ENCODE measurements at places on chromosomes 11 and 22.

DNA sequence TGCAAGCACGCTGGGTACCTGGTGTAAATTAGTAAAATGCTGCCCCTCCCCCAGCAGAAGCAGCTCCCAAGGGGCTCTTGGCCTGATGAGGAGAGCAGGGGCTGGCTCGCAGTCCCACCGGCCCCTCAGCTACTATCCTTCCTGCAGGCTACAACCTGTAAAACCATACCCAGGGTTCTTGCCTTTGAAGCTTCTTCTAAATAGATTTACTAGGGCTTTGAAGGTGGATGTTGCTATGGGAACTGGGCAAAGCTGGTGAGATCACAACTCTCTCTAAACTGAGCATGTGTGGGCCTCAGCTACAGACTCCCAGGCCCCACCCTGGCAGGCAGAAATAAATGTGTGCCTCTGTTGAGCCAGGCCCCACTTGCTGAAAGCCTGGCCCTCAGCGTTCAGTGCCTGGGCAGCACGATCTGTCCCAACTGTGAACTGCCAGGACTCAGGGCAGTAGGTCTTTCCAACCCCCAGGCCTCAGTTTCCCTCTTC lies 18.5 kb downstream of the CD5 start:
- DNase-seq, result no peak

DNA sequence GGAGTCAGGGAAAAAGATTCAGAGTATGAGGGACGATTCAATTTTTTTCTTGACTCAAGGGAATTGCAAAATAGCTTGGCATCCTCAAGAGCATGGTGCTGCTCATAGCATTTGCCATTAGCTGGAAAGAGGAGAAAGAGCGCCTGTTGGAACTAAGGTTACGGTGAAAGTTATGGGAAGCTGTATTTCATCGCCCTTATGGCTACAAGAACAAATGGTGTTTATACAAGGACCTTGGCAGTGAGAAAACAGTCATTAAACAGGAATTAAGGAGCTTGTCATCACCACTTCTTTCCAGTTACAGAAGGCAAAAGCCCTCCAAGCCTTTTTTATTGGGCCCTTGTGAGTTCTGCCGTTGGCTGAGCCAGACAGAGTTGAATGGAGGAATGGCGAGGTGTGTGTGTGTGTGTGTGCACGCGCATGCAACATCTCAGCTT lies 74.2 kb downstream of the ALX4 start:
- DNase-seq, result no peak

GRCh38 chr11:74092425-74092824 lies 78.4 kb downstream of the C2CD3 start:
- no peak for DNase-seq

DNA sequence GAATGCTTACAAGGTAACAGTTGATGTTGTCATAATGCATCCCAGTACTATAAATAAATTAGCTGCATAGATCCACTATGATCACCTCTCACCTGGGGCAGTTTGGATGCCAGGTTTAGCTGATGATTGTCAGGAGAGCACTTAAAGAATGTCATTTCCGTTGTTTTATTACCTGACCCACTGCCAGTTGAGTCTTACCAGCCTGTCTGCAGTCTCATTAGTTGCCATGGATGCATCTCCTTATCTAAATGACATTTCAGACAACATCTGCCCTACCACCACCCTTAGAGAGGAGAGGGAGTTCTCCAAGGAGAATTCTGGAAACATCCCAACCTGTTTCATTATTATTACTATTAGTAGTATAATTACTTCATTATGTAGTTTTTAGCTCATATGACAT lies 339.1 kb upstream of the API5 start:
- no peak for DNase-seq

- peak; percentile 64 for DNase-seq
These were observed 50.2 kb downstream of the BCR start for GRCh38 chr22:23230348-23231068.

DNA sequence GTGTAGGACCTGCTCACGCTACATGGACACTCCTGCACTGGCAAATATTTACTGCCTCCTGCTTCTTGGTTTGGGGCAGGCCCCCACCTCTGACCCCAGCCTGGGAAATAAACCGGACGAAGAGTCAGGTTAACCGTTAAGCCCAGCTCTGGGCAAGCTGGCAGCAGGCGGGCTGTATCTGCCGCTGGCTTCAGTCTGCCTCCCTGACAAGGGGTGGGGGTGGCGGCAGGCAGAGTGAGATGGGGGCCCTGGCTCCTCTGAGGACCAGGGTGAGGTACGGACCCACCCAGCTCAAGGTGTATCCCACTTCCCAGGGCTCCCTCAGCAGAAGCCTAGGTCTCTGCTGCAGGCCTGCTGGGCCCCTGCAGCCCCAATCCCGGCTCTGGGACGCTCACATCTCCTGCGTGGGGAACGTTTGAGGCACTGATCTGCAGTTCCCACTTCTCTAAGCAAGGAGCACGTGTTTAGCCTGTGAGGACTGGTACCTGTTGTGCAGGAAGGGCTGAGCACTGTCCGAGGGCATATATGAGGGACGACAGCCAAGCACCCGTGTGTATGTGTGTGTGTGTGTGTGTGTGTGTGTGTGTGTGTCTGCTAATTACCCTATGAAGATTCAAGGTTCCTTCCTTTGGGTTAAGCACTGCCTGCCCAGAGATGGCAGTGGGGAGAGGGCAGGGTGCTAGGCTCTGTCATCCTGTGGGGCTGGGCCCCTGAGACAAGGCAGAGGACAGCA lies 1.1 kb upstream of the LRRC75B start:
- DNase-seq, result no peak

GRCh38 chr22:45785458-45785857 lies 113.8 kb downstream of the ATXN10 start:
- DNase-seq, result no peak

DNA sequence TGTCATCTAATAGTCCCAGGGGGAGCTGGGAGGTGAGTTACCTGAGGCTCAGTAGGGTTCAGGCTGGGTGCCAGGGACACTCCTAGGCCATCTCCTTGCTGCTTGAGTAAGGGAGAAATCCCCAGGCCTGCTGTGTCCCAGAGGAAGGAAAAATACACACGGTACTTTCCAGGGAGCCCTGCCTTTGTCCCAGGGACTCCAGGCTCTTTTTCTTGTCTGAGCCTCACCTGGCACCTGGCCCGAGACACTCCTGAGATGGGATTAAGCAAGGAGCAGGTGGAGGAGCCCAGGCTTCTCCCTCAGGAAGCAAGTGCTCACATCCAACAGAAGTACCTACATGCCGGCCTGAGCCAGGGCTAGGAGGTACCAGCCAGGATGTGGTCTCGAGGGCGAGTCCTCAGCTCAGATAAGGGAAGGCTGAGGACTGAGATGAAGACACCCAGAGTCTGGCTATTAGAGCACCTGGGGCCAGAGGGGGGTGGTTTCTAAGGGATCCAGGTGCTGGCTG lies 899 bp upstream of the KLHDC7B start:
- DNase-seq, result no peak

DNA sequence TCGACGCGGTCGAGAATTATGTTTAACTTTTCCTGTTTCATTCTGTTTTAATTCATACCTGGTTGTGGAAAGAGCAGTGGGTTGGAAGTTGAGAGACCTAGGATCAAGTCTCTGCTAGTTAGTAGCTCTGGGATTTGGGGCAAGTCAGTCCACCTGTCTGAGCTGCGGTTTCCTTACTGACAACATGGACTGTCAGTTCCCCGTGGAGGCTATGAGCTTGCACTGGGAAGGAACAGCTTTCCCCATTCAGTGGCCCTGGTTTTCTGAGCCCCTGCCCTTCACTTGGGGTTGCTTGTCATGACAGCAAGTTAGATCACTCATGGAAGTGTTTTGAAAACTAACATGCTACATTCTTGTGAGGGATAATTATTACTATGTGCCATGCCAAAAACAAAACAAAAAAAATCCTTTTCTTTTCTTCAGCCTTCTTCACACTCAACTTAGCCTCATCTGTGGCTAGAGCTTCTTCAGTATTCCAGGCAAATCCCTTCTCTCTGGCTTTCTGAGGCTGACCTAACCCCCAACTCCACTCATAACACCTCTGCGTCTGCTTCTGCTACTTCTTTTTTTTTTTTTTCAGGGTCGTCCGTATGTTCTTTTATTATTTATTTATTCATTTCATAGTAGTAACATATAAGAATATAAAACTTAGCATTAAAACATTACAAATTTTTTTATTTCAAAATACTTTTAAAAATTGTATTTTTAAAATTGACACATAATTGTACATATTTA lies 43.0 kb upstream of the ZBED5 start:
- DNase-seq, result no peak

DNA sequence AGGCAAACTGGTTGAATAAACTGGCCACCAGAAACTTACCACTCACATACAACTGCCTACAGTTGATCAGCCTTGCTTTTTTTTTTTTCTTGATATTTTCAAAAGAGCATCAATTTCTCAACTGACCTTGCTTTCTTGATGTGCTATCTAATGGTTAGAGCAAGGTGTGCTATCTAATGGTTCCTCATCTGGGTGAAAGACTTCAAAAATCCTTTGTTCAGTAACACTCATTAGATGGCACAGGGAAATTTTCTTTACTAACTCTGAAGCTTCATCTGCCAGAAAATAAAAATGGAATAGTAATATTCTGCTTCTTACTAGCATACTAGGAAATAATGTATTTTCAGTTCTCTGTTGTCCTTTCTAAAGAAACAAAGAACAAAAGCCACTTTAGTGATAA lies 51.2 kb upstream of the RAPSN start:
- DNase-seq, result no peak

GRCh38 chr11:24934733-24935439 lies 438.0 kb downstream of the LUZP2 start:
- DNase-seq, result no peak

DNA sequence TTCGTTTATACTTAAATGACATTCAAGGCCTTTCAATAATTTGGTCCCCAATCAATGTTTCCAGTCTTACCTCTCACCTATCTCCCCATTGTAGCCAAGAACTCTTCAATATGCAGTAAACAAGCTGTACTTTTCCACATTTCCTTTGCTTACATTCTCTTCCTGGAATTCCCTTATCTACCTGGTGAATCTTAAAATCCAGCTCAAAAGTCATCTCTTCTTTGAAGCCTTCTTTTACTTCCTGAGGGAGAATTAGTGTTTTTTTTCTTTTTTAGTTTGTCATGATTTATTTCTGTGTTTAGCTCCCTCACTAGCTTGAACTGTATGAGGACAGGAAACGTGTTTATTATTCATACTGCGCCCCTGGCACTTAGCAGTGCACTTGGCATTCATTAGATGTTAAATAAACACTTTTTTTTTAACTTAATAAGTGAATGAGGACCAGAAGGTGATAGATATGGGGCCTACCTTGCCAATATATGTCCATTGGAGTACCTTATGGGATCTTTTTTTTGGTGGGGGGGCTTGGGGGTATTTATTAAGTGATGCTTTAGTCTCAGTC lies 4.9 kb upstream of the PTS start:
- no peak for DNase-seq

GRCh38 chr22:30414525-30415047 lies 11.0 kb upstream of the MTFP1 start:
- no peak for DNase-seq

GRCh38 chr11:47950396-47950795 lies 30.0 kb upstream of the PTPRJ start:
- no peak for DNase-seq

- DNase-seq, result no peak
These were observed 64.6 kb downstream of the CDKN1C start for GRCh38 chr11:2820976-2821375.

DNA sequence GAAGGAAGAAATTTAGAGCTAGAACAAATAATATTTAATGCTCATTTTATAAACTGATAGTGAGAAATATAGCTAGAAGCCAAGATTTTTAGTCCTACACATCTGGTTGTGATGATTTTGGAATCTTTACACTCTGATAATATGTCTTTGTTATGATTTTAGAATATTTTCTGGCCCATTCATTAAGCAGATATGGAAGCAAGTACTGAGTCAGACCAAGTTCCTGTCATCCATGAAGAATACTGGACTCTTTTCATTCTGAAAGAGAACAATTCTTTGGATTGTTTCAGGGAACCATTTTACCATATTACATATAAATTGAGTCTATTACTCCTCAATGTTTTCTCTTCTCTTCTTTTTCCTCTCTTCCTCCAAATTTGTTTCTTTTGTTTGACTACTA lies 227.4 kb downstream of the TMEM135 start:
- no peak for DNase-seq

GRCh38 chr11:116170526-116171120 lies 602.2 kb downstream of the BUD13 start:
- no peak for DNase-seq

- no peak for DNase-seq
These were observed 31.3 kb downstream of the MYO7A start for GRCh38 chr11:77159219-77159936.

GRCh38 chr11:78417888-78418583 lies 416 bp upstream of the GAB2 start:
- DNase-seq, result no peak

DNA sequence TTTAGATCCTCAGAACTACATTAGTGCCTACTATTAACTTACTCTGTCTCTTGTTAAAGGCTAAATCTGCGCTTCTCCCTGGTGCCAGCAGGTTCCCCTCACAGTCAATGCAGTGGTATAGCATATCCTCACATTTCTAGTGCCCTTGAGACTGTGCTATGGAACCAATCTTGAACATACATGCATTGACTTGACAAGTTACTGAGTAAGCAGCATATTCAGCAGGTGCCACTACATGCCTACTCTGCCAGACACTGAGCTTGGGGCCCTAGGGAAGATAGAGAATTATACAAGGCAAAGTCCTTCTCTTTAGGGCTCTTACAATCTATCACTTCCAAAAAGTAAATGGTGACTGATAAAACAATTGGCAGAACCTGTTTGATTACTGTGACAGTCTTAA lies 3.2 kb downstream of the FUT4 start:
- no peak for DNase-seq

- DNase-seq, result no peak
These were observed 378.4 kb downstream of the DDX10 start for GRCh38 chr11:109043315-109043714.
